ENCODE measurements at places on chromosomes 12 and 14.

GRCh38 chr12:13631873-13632272 is 349.5 kb downstream of the GRIN2B start:
- DNase-seq = no peak

- no peak for DNase-seq
These were observed 292.0 kb downstream of the RPAP3 start for GRCh38 chr12:47413806-47414205.

GRCh38 chr14:54838931-54839512 is 63.6 kb downstream of the GCH1 start:
- no peak for DNase-seq

- no peak for DNase-seq
These were observed 2.0 kb upstream of the WNT10B start for GRCh38 chr12:48973531-48973930.

- no peak for DNase-seq
These were observed 200.6 kb upstream of the CNOT2 start for GRCh38 chr12:70042675-70043074.

- DNase-seq = no peak
These were observed 42.4 kb upstream of the STXBP6 start for GRCh38 chr14:25092258-25092740.

DNA sequence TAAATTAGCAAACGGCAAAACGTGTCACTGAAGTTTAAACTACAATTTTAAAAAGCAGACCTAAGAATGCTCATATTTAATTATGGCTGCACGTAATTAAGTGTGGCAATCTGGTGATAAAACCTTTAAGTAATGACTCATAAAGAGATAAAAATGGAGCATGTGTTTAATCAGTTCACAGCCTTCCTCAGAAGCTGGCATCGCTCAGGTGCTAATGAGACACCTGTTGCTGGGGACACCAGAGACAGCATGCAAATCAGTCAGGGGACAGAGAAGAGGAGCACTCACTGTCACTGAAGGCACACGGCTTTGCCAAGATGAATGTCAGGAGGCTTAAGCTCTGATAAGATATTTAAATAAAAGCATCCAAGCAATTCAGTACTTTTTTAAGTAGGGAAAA is 840.3 kb downstream of the GALC start:
- DNase-seq = no peak

DNA sequence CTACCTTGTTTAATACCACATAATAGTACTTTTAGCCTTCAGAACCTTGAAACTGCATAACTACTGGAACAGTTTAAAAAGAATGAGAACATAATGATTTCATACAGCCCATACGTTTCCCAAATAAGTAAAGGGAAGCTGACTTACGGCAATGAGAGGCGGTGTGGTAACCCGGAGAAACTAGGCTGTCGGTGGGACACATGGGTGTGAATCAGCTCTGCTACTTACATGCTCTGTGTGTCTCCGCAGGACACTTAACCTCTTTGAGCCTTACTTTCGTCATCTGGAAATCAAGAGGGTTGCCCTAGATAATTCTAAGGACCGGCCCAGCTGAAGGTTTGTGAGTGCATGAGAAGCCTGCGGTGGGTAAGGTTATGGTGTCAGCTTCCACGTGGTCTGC is 49.3 kb upstream of the PLEKHG3 start:
- no peak for DNase-seq

DNA sequence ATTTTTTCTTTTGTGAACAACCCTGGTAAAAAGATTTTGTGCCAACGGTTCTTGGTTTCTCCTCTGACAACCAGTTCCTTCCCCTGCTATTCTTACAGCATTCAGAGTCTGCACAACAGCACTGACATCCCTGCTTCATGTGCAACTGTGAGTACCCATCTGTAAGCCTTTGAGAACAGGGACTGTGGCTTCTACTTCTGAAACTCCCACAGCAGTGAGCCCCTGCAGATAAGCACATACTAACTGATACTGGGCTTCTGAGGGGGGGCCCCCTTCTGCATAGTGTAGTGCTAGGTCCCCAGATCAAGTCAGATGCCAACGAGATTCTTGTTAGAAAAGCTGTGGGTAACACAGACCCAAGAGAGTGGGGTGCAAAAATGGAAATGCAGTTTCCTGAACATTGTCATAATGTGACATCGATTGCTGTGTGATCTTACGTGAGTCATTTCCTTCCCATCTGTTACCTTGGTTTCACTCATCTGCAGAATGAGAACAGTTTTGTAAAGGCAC is 11.1 kb upstream of the NINJ2 start:
- DNase-seq = no peak

GRCh38 chr12:11713202-11713601 is 63.7 kb downstream of the ETV6 start:
- DNase-seq = no peak

DNA sequence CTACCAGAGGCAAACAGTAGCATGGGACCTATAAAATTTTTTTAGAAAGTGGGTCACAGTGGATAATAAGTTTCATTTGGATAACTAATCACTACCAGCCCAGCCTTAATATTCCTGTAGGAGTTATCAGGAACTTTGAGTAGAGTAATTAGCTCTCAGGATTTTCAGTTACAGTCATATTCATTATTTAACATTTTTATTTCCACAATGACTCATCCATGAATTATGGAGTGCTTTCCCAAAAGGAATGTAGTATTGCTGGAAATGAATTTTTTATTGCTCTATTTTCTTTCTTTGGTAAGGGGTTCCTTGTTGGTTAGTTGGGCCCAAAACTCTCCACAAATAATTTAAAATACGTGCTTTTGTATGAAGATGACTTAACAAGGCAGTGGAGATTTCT is 53.7 kb downstream of the ERC1 start:
- DNase-seq = no peak

GRCh38 chr12:52650520-52651081 is 1.4 kb downstream of the KRT2 start:
- DNase-seq = no peak

DNA sequence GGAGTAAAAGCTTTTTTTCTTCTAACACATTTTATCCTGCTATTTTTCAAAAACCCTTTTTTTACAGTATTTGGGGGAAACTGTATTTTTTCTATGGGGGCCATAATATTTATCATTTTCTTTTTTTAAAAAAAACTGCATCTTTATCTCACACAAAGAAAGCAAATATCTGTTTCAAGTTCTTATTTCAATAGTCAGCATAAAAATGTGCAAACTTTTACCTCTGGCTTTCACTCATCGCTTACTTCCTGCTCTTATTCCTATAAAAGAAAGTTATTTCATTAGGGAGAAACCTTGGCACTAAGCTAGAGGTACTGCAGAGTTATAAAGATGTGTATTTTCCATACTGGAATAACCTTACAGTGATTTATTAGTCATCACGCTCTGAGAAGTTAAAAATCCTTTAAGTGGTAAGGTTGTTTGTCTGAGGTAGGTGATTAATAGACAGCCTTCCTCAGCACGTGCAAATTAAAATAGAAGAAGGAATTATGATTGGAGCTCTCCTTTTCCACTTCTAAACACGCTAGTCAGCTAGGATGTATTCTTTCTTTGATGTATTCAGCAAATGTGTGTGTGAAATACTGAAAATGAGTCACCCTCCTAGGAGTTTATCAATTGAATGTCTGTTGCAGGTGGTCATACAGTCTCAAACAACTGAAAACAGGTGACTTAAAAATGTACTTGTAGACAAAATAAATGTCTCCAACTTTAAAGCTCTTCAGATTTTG is 461.0 kb downstream of the GXYLT1 start:
- DNase-seq = no peak

Measured in amygdala (tissue), 56 donors.